ENCODE measurements at places on chromosomes 2 and 18. TPM values are rescaled to one million over a fixed set of nuclear protein-coding genes. Genes with fewer than 3 reads are reported as not detected.

The CDK15 gene
- 0.13 TPM for total RNA-seq

The ANXA4 gene
- 102 TPM for total RNA-seq

The CRACDL gene
- total RNA-seq, result 0.30 TPM

The TMEM17 gene
- 0.50 TPM for total RNA-seq

The ASB18 gene
- not detected for total RNA-seq

The PJVK gene
- 1.8 TPM for total RNA-seq

The MRO gene
- total RNA-seq, result 12.0 TPM

The FARP2 gene
- total RNA-seq, result 27.6 TPM

The TMEM178A gene
- 0.81 TPM for total RNA-seq

The NEU4 gene
- 109 TPM for total RNA-seq

The GPAT2 gene
- total RNA-seq, result 1.3 TPM

The CELF4 gene
- not detected for total RNA-seq

The PARD3B gene
- total RNA-seq, result 9.3 TPM

Measured in left lobe of liver (tissue), 2 donors.